Colonic mucosa (tissue), 4 donors: ENCODE measurements at places on chromosomes 3 and 15.
A peak's percentile ranks its signal among the peaks of the same experiment; 100 is the strongest.

GRCh38 chr3:100798012-100798411 is 88.7 kb downstream of the TFG start:
- no peak for DNase-seq

DNA sequence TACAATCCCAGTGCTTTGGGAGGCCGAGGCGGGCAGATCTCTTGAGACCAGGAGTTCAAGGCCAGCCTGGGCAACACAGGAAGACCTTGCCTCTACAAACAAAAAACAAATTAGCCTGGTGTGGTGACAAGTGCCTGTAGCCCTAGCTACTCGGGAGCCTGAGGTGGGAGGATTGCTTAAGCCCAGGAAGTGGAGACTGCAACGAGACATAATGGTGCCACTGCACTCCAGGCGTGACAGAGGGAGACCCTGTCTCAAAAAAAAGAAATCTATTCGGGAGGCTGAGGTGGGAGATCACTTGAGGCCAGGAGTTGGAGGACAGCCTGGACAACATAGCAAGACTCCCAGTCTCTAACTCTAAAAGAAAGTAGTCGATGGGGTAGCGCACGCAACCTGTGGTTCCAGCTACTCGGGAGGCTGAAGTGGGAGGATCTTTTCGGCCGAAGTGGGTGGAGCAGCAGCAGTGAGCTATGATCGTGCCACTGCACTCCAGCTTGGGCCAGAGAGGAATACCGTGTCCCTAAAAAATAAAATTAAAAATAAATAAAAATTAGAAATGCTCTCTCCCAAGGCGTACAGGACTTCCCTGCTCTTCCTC is 775 bp downstream of the C3orf33 start:
- DNase-seq = peak; percentile 59

DNA sequence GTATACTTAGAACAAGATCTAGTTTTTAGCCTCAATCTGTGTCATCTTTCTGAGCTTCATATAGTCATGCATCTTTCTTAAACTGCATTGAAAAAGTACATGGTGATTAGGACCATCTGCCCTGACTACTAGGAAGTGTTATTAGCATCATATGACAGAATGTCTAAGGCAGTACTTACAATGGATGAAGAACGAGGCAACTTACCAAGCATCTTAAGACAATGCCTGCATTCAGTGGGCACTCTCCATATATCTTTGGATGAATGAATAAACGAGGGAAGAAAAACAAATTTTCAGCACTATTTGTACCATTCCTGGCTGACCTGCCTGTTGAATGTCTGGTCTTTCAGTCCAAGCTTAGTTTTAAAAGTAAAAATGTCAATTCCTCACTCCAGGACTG is 185.4 kb upstream of the EPHA3 start:
- DNase-seq = no peak

DNA sequence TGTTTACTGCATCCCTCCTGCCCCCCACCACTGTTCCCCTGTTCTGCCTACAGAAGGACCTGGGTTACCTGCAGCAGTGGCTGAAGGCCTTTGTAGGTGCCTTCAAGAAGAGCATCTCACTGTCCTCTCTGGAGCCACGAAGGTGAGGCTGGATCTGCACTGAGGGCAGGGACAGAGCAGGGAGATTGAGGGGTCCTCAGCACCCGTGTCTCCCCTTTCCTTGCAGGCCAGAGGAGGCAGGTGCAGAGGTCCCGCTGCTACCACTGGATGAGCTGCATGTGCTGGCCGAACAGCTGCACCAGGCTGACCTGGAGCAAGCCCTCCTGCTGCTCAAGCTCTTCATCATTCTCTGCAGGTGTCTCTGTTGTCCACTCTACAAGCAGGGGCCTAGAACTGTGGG is 9.2 kb downstream of the NBEAL2 start:
- no peak for DNase-seq

GRCh38 chr3:48012659-48013058 is 3.6 kb downstream of the MAP4 start:
- no peak for DNase-seq

DNA sequence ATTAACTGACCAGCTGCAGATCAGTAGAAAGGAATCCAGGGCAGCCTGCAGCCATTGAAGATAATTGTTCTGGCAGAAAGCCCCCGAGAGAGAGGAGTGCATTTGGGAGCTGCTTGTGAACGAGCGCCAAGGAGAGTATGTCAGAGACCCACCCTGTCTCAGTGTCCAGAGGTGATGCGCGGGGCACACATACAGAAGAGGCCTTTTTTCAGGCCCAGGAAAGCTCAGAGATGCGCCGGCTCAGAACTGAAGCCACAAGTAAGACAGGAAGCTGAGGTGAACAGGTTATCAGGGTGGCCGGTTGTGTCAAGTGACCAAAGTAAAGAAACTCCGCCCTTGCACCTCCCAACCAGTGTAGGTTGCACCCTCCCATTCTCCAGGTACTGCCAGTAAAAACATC is 59.8 kb upstream of the HEG1 start:
- no peak for DNase-seq

- DNase-seq = no peak
Observed at GRCh38 chr3:175749981-175750380, 890.8 kb downstream of the NAALADL2 start.

- DNase-seq = no peak
Observed at GRCh38 chr3:72339670-72340030, 508.6 kb downstream of the SHQ1 start.

- no peak for DNase-seq
Observed at GRCh38 chr15:39132954-39133600, 447.8 kb upstream of the THBS1 start.

GRCh38 chr3:43638594-43639447 is 17.0 kb upstream of the ANO10 start:
- peak; percentile 70 for DNase-seq

- DNase-seq = no peak
Observed at GRCh38 chr15:72825829-72826228, 42.3 kb upstream of the ADPGK start.

DNA sequence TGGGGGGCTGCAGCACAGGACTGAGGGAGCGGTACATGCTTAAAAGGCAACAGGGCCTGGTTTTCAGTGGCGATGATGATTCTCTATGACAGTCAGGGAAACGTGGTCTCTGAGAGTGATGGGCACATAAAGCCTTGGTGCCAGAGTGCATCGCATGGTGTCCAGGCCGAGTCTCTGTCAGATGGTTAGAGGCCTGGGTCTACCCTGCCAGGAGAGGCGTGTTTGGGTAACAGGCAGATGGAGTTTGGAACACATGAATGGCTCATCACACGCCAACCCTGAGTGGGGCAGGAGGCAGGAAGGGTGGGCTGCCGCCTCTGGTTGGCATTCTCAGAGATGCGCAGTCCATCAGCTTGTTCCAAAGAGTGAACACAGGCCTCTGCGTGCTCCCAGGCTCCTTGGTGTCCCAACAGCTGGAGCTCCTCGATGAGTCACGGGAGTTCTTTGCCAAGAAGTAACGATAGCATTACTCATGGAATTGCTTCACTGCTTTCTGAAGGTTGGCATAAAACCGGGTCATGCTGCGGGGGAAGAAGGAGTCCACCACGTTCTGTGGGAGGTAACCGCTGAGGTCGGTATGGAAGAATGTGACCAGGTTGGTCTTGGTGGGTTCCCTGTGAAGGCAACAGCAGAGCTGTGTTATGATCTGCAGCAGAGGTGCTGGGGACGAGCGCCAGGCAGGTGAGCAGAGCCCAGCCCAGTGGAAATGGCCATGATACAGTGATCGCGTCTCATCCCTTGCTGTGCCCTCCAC is 11.0 kb downstream of the STARD5 start:
- peak; percentile 62 for DNase-seq

- DNase-seq = no peak
Observed at GRCh38 chr3:27312044-27312668, 57.0 kb downstream of the NEK10 start.

DNA sequence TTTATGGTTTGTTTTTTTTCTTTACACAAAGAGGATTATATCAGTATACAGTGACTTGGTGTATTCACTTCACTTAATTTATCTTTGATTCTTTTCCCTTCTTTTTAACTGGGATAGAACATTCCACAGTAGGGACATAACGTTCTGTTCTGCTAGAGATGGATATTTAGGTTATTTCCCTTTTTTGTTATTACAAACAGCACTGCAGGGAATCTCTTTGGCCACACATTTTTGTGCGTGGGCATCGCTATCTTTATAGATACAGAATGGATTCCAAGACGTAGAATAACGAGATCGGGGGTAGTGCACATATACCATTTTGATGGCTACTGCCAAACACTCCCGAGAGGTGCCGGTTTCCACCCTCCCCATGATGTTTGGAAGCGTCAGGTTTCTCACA is 44.8 kb downstream of the PXYLP1 start:
- no peak for DNase-seq

- DNase-seq = no peak
Observed at GRCh38 chr3:134074001-134074789, 44.5 kb upstream of the SLCO2A1 start.

GRCh38 chr3:51982352-51982837 is 940 bp upstream of the ACY1 start:
- DNase-seq = peak; percentile 83

DNA sequence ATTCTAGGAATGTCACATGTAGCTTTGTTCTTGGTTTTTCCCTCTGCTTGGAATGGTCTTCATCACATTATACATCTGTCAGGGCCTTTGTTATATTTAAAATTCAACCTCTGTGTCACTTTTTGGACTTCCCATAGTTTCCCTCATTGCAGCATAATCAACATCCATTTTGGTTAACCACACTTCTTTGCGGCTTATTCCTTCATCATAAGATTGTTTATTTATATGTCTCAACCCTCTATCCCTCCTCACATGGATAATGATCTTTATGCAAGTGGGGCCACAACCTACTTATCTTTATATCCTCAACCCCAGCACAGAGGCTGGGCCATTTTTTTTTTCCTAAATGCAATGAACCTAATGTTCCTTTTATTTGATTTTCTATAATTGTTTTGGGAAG is 260.0 kb upstream of the THBS1 start:
- no peak for DNase-seq

- DNase-seq = no peak
Observed at GRCh38 chr3:12977117-12977808, 96.0 kb downstream of the IQSEC1 start.

- no peak for DNase-seq
Observed at GRCh38 chr3:48560648-48561018, 2.9 kb downstream of the UCN2 start.

DNA sequence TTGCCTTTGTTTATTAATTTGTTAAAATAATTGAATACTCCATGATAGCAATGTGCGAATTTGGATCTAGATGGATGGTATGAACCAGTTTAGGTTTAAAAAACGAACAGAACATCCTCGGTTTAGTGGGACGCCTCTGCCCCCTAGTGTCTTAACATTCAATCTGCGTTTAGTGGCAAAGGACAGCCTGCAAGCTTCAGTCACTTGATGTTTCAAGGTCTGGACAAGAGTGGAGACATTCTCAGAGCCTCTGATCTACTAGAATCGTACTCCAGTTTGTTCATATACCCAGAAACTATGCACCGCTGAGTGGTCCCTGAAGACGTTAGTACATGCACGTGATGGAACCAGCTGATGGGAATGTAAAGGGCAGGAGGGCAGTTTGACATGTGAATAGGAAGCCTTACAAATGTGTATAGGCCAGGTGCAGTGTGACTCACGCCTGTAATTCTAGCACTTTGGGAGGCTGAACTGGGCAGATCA is 17.8 kb upstream of the ATP13A4 start:
- peak; percentile 75 for DNase-seq

GRCh38 chr3:131730581-131730980 is 227.8 kb upstream of the MRPL3 start:
- DNase-seq = no peak

- DNase-seq = no peak
Observed at GRCh38 chr3:43054754-43055153, 51.1 kb downstream of the POMGNT2 start.

DNA sequence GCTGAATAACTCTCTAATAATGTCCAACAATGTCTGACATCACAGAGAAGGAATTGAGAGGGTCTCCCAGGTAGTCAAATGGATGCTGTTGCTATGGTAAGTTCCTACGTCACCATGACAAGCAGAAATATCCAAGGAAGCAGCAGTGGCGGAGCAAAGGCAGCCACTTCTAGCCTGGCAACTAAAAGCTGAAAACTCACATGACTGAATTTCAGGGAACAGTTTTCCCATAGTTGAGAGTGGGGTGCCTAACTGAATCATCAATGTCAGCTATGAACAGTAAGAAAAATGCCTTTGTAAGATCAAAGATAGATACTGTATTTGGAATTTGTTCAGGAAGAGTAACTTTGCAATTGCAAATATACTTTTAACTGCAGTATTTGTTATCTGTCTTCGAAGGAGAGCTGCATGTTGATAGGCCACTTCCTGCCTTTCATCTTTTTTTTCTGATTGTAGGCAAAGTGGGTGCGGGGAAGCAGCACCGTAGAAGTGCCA is 161.7 kb downstream of the BBX start:
- DNase-seq = no peak

DNA sequence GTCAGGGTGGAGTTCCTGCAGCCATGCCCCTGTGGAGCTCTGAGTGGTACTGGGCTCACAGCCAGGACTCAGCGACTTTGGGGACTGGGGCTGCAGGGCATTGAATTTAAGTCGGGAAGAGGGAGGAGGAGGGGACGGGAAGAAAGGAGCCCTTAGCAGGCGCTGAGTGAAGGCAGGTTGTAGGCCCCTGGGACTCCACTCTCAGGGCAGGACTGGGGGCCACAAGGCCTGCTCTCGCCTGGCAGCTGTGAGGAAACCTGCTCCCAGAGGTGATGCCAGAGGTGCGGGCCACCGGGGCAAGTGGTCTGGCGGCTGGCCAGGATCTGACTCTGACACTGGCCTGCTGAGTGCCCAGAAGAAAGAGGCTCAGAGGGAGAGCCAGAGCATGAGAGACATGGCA is 73.5 kb downstream of the EPHB3 start:
- DNase-seq = no peak

GRCh38 chr3:123194552-123194951 is 7.2 kb upstream of the SEC22A start:
- peak; percentile 32 for DNase-seq

- no peak for DNase-seq
Observed at GRCh38 chr3:50577348-50577747, 8.0 kb downstream of the HEMK1 start.

GRCh38 chr15:82572311-82572710 is 32.1 kb upstream of the RPS17 start:
- DNase-seq = no peak

DNA sequence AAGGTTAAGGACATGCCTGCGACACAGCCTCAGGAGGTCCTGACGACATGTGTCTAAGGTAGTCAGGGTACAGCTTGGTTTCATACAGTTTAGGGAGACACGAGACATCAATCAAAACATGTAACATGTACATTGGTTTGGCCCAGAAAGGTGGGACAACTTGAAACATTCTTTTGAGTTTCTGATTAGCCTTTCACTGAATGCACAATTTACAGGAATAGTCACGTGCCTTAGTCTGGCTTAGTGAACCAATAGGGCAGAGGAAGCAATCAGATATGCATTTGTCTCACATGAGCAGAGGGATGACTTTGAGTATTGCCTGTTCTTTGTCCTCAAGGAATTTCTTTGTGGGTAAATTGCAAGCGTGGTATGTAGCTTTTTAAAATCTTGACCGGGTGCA is 24.5 kb upstream of the HDAC11 start:
- DNase-seq = no peak

- DNase-seq = no peak
Observed at GRCh38 chr3:14401692-14402303, 608 bp upstream of the SLC6A6 start.
